ENCODE measurements at places on chromosomes 12 and 14.

DNA sequence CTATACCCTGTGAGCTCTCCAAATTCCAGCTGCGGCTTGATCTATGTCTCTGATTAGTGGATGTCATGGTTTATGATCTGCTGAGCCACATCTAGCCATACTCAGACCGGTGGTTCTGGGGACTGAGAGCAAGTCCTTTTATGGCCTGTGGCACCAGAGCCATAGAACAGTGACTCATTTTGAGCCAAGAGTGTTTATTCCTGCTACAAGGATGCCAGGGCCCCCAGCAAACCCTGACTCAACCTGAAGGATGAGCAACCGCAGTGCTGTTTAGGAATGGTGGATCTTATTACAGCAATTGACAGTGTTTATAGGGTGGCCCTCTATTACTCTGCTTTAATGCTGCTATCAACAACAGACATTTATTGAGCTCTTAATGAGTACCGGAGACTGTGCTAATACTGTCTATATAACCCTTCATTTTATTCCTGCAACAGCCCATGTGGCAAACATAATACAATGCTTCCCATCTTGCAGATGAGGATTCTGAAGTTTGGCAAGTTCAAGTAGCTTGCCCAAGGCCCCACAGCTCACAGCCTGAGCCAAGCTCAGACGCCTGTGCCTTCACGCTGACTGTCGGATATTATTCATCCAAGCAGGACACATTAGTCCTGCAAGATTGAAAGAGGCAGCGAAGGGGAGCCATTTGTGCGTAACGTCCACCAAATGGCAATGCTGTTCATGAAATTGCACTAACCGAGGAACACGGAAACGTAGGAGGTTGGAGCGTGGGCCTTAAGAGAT, 273.6 kb upstream of the PWP1 start:
- DNase-seq = no peak

DNA sequence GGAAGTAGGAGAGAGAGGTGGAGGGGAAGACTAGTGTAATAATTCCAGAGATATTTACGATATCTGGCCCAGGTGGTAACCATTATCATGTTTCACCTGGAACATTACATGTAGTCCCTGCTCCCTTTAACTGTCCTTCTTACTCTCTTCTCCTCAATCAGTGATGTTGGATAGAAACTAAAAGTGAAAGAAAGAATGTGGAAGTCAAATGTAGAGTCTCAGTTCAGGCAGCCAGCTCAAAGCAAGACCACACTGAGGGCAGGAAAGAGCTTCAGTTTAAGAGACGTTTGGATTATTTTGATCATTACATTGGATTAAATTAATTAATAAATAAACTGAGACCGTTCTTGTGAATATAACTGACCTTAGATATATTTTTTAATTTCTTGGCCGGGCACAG, 594.4 kb downstream of the FLRT2 start:
- no peak for DNase-seq

DNA sequence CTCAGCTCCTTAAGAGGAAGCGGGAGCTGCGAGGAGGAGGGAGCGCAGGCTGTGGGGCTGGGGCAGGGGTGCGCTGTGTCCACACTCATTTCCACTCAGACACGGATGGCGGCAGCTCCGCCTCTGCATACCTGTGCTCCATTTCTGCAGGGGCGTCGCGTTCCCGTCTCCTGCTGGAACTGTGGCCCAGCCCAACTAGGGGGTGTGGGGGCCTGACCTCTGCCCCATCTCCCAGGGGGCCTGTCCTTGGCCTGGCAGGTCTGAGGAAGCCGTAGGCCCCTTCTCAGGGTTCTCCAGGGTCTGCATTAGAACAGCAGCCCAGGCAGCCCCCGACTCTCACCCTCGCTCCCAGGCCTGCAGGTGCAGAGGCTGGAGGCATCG, 31.2 kb downstream of the FBRSL1 start:
- no peak for DNase-seq

GRCh38 chr14:24232121-24232644, at the start of gene NEDD8:
NEDD8 (minus strand) TSS chr14:24232367; CDS start chr14:24232267, 100 bp downstream.
- peak; percentile 94 for DNase-seq

- peak; percentile 82 for DNase-seq
Measured at GRCh38 chr12:23221066-23221465, 596.1 kb downstream of the ETNK1 start.

DNA sequence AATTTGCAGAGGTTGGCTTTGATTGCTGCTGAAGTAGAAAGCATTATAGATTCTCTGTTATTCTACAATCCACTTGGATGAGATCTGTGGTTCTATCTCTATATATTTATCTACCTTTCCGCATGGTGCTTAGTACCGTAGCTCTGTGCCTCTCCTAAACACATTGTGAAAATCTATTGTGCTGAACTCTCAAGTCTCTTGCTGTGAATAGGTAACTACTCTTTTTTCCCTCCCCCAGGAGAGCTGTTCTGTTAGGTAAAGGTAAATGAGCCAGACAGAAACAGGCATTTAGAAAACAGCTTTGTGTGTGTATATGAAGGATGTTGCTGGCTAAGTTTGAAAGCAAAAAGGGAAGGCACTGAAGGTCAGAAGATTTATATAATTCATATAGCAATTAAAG, 112.6 kb downstream of the BRMS1L start:
- DNase-seq = no peak

DNA sequence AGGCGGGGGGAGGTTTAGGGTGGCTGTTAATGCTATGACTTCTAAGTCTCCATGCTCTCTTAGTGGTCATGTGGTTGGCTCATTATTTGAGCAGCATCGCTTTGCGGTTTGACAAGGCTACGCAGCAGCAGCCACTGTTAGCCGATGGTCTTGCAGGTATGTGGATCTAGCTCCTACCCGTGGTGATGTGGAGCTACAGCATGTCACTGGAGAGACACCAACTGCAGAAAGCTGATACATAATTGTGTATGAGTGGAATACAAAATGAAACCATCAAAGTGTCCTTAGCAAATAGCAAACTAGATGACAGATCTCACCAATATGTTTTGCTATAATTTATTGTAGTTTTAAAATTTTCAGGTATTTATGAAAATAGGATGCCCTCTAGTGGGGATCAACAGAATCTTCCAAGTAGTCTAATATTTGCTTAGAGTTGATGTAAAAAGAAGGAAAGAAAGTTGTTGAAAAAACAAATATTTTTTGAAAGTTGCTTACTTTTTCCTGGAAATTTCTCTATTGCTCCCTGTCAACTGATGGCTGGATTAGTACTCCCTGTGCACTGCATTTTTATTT, 94.9 kb downstream of the NAV3 start:
- DNase-seq = peak; percentile 91

GRCh38 chr14:90641615-90642243, 174.5 kb downstream of the TTC7B start:
- DNase-seq = no peak

GRCh38 chr14:54435500-54435981, 5.6 kb downstream of the CNIH1 start:
- no peak for DNase-seq

DNA sequence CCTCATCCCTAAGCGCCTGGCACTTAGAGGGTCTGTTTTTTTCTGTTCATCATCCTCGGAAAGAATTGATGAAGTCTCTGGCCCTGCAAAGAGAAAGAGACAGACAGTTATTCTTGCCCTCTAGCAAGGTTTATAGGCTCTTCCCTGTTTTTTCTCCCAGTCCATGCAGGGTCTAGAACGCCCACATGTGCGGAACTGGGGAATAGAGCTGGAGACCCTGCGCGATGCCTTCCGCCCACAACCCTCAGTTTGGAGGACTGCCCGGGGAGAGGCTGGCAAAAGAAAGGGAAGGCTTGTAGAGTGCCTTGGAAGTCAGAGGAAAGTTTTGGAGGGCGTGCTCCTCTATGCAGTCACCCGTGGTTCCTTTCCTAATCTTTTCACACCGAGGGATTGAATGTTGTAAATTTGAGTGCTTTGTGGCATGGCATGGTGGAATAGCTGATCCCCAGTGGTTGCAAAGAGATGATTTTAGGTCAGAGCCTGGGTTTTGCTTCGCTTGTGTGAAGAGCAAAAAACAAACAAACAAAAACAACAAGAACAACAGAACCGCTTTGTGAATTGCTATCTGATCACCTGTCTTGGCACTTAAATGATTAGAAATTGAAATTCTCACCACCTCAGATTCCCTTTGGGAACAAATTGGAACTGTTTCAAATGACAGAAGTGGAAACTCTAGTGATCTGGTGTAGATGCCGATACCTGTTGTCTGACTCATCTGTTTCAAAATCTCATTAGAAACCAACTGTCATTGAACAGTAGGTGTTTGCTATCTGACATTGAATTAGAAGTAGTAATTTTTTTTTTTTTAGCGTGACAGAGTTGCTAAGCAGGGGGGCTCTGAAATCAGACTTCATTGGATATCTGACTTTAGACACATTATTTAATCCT, 947 bp downstream of the GAS2L3 start:
- DNase-seq = peak; percentile 78

DNA sequence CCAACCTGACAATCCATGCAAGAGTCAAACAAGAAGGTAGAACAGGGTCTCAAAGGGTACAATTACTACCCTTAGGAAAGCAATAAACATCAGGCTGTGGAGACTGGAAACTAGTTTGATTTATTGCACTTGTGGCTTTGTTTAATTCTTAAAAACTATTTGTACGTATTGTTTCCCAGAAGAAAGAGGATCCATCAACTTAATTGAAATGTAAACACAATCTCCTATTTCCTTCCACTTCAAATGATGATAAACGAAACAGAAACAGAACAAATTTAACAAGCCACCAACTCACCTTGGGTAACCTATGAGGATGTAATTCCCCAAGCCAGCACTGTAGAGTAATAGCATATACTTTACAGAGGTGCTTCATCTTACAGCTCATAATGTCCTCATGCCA, 8.0 kb downstream of the STXBP6 start:
- no peak for DNase-seq

GRCh38 chr14:64692986-64693809, 11.0 kb upstream of the PLEKHG3 start:
- DNase-seq = peak; percentile 24

DNA sequence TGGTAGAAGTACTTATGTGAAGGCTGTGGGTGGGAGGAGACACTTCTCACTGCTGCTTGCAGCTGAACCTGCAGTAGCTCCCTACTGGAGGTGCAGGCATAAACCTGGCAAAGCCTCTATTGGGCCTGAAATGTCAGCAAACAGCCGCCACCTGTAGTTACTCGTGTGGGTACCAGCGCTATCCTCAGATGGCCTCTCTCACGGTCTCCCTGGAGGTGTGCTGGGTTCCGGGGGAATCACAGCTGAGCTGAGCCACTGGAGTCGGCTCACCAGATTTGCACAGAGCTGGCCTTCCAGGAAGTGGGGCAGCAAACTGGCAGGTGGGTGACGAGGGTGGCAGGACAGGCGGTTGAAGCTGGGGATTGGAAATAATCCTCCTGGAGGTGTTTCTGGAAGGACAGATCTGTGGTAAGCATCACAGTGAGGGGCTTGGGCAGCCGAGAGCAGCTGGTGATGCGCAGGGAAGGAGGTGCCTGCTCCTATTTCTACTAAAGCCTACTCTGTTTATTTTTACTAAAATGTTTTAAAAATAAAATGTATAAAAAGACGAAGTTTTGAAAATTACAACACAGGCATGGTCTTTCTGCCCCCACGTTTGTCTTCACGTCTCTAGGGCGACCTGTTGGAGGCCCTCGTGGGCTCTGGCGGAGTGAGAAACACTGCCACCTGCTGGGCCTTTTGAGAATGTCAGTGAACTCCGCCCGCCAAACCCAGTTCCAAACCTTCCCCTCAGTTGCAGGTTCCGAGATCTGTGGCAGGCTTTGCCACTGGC, 67.8 kb upstream of the PLEKHG3 start:
- peak; percentile 93 for DNase-seq

DNA sequence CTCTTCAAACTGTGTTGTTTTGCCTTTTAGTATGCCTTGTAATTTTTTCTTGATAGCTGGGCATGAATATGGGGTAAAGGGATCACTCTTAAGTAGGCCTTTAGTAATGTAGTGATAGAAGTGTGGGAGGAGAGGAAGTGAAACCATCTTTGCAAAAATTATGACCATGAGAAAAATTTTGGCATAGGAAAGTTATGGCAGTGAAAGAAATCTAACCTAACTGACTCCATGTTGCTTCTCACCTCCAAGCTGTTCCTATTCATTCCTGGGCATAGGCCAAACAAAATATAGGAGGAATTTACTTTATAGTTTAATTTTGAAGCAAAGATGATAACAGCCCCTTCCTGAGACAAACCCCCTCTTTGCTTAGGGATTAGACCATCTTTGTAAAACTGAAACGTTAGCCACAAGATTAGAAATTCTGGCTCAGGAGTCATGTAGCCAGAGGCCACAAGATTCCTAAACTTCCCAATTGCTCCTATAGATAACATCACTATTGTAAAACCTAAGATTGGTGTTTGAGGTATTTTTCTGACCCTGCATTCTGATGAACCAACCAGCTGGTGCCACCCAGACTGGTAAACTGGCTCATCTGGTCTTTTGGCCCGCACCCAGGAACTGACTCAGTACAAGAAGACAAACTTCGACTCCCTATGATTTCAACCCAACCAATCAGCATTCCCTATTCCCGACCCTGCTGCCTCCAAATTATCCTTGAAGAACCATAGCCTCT, 45.8 kb downstream of the CRADD start:
- DNase-seq = no peak

GRCh38 chr12:120220838-120221575, 20.1 kb upstream of the RPLP0 start:
- no peak for DNase-seq

GRCh38 chr12:31622038-31622437, 31.1 kb upstream of the DENND5B start:
- DNase-seq = no peak

DNA sequence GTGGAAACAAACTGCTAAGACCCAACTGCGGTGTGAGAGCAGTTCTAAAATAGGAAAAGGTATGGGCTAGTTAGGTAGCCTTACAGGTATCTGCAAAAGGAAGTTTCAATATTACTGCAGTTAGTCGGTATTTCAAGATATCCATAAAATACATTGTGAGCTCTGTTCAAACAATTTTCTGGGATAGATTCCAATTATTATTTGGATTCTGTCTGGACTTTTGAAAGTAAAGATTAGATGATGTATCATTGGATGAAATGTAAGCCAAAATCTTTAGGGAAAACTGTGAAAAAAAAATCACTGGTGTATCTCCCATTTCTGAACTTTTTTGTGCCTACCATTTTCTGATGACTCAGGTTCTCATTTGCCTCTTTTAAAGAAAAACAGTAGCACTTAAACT, 621.6 kb downstream of the CCER1 start:
- DNase-seq = no peak

DNA sequence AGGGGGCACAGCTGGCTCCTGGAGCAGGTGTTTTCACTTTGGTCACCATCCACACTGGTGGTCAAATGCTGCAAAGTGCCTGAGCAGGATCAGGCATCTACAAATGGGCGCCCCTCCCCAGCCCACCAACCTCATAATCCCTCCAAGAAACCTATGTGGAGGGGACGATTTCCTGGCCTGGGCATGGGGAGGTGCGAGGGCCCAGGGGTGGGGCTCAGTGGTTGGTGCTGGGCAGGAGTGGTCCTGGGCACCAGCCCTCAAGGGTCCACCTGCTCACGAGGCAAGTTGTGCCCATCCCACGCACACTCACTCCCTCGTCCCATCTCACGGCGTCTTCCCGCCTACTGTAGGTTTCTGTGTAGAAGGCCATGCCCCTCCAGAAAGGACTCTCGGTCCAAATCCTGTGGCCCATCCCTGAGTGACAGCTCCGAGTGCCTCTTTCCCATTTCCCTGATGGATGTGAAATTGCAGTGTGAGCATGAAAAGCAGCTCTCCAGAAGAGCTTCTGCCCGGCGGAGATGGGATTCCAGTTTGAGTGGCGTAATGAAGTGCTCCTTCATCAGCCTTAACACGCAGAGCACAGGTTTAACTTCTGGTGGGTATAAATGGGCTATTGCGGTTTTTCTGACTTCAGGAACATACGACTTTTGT, 36.9 kb downstream of the SLC15A4 start:
- DNase-seq = no peak

- DNase-seq = no peak
Measured at GRCh38 chr14:77541905-77542304, 43.3 kb upstream of the ISM2 start.

GRCh38 chr14:24071144-24071697, at the start of gene CPNE6:
CPNE6 (plus strand) TSS chr14:24071562; CDS start chr14:24072937, 1,375 bp downstream.
- no peak for DNase-seq

Data from endodermal cell (in vitro differentiated cells).